ENCODE measurements at places on chromosomes 1 and 21.
A peak's percentile ranks its signal among the peaks of the same experiment; 100 is the strongest.

DNA sequence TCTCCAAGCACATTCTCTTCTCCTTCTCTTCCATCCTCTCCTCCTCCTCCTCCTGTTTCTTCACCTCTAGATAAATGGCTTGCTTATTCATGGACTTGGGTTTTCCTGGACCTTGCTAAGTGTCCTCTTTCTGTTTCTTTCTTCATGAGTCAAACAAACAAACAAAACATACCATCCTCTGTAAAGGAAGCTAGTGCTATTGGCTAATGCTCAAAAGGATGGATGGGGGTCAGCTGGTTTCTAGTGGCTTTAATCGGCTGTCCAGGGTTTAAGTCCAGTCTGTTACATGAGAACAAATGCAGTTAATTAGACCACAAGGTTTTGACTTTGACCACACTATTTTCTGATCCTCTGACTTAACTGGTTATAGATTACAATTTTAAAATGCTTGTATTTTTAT is 83.8 kb upstream of the TSPAN2 start:
- DNase-seq: no peak

GRCh38 chr1:76240316-76240715 is 165.8 kb downstream of the ST6GALNAC3 start:
- no peak for DNase-seq

DNA sequence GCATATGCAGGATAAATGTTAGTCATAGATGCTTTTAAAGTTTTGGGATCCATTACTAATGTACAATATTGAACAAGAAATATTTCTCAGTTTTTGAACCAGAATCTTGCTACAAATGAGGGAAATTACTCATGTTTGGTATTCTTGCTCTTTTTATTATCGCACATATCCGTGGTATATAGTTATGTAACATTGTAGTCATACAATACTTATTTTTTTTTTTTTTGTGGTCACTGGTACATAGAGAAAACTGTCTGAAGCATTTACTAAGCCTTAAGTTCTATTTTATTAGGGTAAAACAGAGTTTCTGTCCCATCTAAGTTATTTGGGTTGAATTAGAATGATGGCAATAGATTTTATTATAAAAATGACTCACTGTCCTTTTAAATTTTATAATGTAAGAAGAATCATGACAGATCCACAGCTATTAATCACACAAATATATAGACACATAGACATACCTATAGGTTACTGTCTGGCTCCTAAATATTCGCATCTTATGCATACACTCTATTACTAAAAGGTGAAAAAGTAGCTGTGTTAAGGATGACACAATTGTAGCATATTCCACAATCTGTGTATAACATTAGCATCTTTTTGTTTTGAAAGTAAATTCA is 18.0 kb upstream of the PRKAA2 start:
- no peak for DNase-seq

DNA sequence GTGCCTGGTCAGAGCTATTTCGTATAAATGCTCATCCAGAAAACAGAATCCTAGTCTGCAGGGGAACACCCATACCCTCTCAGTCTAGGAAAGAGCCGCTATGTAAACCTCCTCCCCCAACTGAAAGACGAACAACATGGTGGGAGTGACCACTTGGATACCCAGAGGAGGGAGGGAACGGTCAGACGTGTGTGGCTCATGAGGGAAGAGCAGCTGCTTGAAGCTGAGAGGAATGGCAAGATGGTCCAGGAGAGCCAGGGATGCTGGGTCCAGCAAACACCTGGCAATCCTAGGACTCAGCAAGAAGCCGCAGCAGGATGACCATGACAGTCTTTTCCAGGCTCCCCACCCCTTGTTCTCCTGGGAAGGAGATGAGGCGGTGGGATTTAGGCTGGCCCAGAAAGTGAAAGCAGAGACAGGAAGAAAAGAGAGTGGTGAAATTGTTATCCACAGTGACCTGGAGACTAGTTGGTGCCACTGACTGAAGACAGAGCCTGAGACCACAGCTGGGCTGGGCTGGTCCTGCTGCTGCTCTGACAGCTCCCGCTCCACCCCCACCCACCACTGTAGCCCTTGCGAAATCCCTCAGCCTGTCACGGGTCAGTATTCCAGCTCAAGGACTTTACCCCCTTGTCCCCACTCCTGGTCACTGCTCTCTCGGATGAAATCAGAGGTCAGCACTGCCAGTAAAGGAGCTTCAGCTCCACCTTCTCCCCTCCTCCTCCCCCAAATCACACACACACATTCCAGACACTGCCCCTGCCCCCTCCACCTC is 3.6 kb downstream of the CERS2 start:
- DNase-seq: peak; percentile 38

GRCh38 chr1:247269133-247269532 is 13.3 kb downstream of the VN1R5 start:
- DNase-seq: no peak

- DNase-seq: no peak
Observed at GRCh38 chr1:53929246-53929960, 16.1 kb downstream of the IFT25 start.

- DNase-seq: no peak
Observed at GRCh38 chr1:145771056-145771455, 51.8 kb downstream of the CD160 start.

DNA sequence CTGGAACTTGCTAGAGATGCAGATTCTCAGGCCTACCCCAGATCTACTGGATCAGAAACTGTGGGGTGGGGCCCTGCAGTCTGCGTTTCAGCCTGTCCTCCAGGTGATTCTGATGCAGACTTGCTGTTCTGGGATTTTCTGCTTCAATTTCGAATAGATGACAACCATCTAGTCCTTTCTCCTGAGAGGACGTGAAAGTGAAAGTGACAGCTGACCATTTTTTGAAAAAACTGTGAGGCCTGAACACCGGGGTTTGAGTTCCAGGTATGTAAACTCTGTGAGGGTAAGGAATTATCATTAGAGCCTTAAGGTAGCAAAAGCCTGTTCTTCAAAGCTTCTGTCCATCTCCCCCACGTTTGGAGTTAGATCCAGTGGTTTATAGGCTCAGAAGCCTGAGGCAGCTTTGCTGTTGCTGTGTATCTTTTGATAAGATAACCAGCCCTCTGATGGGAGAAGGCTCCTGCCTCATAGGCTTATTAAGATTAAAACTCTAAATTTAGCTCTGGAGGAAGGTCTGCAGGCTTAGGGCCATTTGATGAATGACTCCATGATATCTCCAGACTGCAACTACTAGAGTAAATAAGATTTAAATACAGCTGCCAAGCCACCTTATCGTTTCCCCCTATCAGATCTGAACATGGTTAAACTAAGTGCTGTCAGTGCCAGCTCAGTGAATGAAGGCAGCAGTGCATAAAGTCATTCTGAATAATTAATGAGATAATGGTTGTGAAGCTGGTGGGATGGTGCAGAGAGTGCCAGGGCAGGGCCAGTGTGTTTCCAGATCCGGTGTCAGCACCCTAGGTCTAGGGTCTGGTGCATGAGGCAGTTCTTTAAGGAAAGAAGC is 335.2 kb downstream of the HHAT start:
- no peak for DNase-seq

DNA sequence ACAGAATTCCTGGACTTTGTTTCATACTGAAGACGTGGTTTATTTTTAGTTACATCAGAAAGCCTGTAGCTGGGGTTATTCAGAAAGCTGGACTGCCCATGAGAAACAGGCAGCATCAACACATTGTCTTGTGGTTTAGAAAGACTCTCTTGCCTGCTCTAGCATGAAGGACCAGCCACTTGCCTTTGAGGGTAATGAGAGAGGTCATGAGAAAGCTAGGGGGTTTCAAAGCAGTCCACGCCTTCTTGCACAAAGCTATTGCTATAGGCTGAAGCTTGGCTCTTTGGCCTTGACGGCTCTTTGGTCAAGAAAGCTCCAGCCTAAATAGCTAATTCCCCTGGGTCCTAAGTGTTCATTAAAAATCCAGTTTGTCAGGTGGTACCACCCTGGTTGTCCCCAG is 208.1 kb downstream of the PRDM2 start:
- no peak for DNase-seq

GRCh38 chr1:11492235-11492634 is 13.3 kb downstream of the DISP3 start:
- DNase-seq: no peak

DNA sequence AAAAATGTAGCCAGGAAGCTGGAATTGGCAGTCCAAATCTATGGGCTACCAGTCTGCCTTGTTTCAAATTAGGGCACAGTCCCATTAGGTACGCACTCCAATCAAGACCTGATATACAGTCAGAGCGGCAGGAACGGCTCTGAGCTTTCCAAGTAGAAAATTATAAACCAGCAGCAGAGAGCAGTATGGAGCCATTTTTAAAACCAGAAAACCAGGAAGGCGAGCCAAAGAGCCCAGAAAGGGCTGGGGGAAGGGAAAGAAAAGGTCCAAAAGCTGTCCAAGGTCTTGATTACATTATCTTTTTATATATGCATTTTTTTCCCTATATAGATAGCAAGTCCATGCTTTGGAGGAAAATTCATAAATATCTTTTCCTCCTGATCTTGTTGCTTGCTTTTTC is 719.0 kb downstream of the RWDD3 start:
- no peak for DNase-seq

DNA sequence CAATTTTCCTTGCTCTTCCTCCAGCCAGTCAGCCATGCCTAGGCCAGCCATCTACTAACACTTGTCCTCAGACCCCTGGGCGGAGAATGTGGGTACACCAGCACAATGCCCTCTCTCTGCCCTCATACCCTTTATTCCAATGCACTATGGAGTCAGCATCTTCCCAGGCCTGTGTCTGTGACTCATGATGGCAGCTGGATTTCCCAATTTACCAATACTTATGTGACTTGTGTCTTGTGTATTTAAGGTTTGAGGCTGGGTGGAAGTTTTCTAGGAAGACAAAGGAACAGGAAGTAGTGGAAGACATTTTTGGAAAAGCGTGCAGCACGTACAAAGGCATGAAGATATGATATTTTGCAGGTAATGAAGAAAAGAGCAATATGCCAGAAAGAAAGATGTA is 114.3 kb downstream of the NMNAT2 start:
- no peak for DNase-seq

DNA sequence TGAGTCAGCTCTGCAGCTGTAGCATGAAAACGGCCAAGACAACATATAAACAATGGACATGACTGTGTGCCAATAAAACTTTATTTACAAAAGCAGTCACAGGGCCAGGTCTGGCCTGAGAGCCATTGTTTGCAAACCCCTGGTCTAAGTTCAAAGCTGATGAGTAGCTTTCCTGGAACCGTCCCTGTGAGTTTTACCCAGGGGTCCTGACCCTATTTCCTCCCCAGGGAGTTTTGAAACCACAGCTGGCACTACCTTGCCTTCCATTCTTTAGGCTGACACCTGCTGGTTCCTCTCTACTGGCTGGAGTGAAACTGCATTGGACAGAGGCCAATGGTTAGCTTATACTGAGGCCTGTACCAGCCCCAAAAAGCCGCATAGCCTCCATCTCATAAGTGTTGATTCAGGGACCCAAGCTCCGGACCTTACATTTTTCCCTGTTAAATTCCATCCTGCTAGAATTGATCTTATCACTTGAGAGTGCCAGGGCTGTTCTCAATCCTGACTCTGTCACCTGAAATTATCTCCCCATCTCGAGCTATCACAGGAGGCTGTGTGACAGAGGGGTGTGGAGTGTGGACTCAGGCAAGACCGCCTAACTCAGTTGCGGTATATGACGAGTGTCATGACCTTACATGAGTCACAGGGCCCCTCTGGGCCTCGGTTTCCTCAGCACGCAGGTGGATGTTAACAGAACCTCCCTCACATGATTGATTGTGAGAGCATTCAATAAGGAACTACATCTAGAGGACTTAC is 343.6 kb downstream of the NPHP4 start:
- DNase-seq: no peak

- DNase-seq: no peak
Observed at GRCh38 chr1:103859721-103860120, 110.0 kb downstream of the AMY1C start.

DNA sequence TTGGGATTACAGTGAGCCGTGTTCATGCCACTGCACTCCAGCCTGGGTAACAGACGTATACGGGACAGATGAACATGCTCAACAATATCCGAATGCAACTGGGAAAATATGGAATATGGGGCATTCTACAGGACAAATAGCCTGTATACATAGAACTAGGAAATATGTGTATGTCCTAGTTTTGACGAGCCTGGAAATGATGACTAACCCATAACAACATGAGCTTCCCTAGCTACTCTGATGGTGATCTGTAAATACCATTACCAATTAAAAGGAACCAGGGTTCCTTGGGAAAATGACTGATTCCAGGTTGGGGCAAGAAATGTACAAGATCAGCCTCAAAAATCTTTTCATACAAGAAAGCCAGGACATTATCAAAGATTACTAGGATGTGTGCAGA is 42.8 kb upstream of the ARTN start:
- no peak for DNase-seq

GRCh38 chr1:74729741-74730478 is 2.9 kb downstream of the CRYZ start:
- peak; percentile 13 for DNase-seq

- DNase-seq: no peak
Observed at GRCh38 chr1:160743266-160743665, 4.2 kb downstream of the SLAMF7 start.

DNA sequence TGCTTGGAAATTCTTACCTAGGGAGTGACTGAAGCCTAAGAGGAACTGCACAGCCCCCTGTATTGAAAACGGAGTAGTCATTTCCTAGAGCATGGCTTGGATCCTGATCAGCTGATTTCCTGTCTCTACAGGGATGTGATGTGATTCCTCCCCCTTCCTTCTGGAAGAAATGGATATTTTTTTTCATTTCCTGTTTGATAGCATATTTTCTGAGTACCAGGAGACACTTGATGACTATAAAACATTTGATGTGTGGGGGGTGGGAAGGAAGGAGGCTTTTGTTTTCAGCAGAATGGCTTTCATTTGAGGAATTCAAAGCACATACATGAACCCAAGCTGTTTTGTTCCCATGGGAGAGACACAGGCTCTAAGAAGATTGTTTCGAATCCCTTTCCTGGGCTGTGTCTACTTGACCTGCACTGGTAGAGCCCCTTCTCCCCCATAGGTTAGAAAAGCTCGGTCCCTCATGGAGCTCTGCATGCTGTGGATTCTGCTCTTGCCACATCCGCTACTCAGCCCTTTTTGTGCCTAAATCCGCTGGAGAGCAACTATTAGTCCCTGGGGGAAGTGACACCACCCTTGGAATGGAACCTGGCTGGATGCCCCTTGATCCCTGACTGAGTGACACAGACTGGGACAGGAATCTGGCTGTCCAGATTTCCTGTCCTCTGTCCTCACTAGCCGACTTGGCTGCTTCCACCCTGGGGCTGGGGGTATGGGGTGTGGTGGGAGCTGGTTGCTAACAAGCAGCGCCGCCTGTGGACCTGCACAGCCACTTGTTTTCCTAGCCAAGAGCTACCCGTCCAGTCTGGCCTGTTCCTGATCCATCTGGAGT is 71.8 kb upstream of the MACF1 start:
- DNase-seq: no peak
